ENCODE measurements at places on chromosomes 6 and 20. TPM values are rescaled to one million over a fixed set of nuclear protein-coding genes. Genes with fewer than 3 reads are reported as not detected.

Gene BMP7
- total RNA-seq = not detected

Gene CEP85L
- total RNA-seq = 20.8 TPM

Gene PRR3
- total RNA-seq = 4.5 TPM

Gene TULP1
- total RNA-seq = not detected

Gene RNF182
- total RNA-seq = 0.30 TPM

Gene CALHM4
- not detected for total RNA-seq

Gene MTO1
- 36.4 TPM for total RNA-seq

Gene SLC26A8
- not detected for total RNA-seq

Gene DEFB124
- total RNA-seq = not detected

Gene POPDC3
- 13.7 TPM for total RNA-seq

Gene DYNLT2
- 0.83 TPM for total RNA-seq

Gene HACE1
- total RNA-seq = 22.3 TPM

Gene THBS2
- 1,449 TPM for total RNA-seq

Gene SLC17A1
- total RNA-seq = not detected

Gene OR12D3
- total RNA-seq = not detected

Gene DCDC2
- not detected for total RNA-seq

Gene C6orf132
- 2.5 TPM for total RNA-seq

Gene BANF2
- not detected for total RNA-seq

Gene ALDH8A1
- total RNA-seq = 3.8 TPM

Gene CLIC5
- not detected for total RNA-seq

Gene SIM1
- not detected for total RNA-seq

Gene RFX6
- not detected for total RNA-seq
